Effector memory CD4-positive, alpha-beta T cell (primary cell): ENCODE measurements at places on chromosomes 6 and 20.

DNA sequence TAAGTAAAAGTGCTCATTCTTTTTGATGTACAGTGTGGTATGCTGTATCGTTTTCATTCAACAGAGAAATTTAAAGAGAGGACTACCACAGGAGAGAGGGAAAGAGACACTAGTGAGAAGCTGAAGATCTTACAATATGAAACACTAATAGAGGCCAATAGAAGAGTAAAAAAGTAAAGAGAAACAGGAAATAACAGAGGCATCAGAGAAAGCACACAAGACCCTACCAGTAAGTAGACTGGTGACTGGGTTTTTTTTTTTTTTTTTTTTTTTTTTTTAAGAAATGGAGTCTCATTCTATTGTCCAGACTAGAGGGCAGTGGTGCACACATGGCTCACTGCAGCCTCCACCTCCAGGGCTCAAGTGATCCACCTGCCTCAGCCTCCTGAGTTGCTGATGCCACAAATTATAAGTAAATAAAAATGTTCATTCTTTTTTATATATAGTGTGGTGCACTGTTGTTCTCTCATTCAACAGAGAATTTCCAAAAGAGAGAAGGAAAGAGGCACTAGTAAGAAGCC lies 18.8 kb downstream of the ELOVL4 start:
- DNase-seq = no peak

DNA sequence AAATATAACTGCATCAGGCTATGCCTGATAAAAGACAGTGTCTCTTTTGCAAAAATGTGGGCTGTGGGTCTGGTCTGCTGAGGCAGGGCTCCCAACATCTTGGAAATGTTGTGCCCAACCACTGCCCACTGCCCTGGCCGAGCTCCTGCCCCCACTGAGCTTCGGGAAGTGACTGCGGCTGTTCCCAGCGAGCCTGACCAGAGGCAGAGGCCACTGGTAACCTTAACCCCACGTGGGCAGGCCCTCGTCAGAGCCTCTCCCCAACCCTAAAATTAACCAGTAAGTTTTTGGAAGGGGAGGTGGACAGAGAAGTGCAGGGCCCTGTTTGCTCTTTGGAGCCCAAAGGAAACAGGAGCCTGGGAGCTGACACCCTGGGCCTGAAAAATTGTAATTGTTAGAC lies 225.9 kb downstream of the MAFB start:
- DNase-seq = no peak

GRCh38 chr6:13412639-13413465 lies 74.5 kb downstream of the GFOD1 start:
- DNase-seq = no peak

DNA sequence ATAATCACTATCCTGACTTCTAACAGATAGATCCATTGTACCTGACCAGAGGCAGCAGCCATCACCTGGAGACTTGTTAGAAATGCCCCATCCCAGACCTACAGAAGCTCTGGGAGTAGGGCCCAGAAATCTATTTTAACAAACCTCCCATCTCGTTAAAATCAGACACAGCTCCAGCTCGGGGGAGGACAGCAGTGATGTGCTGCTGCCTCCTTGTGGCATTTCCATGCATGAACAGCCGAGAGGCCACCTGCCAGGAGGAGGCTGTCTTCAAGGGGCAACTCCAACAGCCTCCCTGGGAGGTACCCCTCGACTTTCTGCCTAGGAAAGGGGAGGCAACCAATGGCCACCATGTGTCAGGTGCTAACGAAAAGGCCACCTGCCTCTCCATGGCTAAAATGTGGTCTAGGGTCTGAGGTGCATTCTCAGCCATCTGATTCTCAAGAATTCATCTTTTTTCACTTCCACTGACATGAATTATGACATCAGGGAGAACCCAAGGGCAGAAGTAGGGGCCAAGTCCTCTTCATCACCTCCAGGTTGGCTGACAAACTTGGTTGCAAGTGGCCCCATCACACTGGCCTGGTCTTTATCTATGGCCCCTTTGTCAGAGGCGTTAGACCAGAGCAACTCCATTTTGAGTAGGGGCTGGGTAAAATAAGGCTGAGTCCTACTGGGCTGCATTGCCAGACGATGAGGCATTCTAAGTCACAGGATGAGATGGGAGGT lies 12.2 kb upstream of the KCNK15 start:
- DNase-seq = peak; percentile 24

DNA sequence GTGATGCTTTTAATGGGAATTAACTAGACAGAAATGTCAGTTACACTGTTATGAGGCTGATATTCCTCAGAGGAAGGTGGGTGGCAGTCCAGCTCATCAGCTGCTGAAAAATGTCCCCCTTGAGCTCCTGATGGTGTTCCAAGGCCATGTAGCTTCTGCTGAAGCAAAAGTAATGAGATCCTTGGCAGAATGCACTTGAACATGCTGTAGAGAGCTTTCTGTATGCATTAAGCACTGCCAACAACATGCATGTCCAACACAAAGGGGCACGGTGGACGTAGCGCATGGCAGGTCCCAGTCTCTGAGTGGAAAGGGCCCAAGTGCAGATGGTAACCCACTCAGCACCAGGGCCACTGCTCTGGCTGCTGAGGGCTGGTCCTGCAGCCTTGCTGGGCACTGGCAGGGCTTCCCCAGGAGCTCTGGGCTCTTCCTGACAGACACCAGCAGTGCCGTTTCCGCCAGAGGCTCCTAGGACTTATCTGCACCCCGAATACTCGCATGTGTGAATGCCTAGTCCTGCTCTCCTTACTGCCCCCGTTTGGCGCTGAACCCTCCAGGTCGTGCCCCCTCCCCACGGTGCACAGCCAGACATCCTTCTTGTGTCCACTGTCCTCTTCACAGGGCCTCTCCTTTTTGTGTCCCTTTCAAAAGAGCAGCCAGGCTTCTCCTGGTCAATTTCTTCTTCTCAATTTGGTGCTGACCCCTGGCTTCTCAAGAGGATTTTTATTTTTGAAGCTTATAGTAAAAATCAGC lies 18.6 kb upstream of the SYNDIG1 start:
- DNase-seq = no peak

DNA sequence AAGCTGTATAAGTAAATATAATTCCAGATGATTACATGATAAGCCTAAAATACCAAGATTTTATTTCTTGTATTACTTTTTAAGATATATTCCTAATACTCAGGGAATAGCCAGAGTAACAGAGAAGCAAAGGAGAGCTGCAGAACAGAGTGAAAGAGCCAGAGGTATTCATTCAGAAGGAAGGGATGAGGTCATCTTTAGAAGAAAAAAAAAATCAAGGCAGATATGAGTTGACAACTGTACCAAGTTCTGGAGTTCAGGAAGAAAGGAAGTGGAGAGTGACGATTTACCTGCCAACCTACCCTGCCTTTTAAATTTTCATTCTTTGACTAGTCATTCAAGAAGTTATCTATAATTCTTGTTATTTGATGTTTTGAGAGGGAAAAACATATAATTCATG lies 28.8 kb upstream of the NHSL1 start:
- no peak for DNase-seq
